ELF-1 (cell line): ENCODE measurements at places on chromosomes 5 and 9.

DNA sequence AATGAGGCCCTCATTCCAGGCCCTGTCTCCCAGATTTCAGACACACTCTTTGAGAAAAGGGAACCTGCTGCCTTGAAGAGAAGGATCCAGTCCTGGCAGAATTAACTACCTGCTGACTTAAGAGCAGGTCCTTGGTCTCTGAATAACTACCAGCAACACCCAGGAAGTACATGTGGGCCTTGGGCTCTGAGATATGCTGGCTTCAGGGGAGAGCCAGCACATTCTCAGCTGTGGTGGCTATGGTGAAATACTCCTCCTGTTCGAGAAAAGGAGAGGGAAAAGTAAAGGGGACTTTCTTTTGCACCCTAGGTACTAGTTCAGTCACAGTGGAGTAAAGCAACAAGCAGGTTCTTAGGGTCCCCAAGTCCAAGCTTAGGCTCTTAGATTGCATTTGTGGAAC is 120.0 kb downstream of the HMHB1 start:
- no peak for DNase-seq

GRCh38 chr5:58286741-58287140 is 173.1 kb downstream of the PLK2 start:
- DNase-seq: no peak

DNA sequence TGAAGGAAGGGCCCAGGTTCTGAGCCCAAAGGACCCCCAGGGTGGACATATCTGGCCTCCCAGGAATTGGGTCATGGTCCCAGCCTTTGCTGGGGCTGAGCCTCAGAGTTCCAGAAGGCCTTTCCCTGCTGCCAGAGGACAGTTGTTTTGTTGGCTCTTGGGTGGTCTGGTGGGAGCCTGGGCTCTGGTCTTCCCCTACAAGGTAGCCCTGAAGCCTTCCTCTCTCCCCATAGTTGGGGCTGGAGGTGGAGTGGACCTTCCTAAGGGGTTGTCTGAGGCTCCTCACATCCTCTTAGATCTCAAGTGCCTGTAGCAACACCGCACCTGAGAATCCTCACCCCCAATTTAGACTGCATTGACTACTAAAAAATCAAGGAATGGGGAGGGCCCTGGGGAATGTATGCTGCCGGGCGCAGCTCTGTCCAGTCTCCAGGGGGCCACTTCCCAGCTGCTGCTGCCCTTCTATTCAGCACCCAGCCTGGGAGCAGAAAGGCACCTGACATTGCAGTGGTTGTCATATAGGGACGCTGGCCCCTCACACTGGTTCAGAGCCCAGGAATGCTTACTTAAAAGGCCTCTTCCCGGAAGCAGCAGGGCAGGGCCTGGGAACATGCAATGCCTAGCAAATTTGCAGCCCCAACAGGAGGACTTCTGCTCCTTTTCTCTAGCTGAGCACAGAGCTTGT is 66.4 kb downstream of the IL31RA start:
- no peak for DNase-seq

GRCh38 chr5:8577792-8578191 is 708.8 kb downstream of the MTRR start:
- no peak for DNase-seq

GRCh38 chr5:35862126-35862525 is 5.4 kb downstream of the IL7R start:
- DNase-seq: no peak

DNA sequence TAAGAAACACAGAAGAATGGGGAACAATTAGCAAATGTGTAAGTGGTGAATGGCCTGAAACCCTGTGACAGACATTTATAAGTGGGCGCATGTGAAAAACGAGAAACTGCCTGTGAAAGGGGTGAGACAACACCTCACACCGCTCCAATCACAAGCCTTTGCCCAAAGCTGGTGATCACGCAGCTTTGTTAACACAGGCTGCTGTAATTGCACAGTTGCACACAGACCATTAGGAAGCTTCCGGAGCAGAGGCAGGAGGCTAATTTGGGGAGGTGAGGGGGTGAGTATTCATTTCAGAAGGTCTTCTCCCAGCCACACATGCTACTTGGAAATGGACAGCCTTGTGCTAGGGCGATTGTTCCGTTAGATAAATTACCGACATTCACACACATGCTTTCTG is 294.0 kb downstream of the MED10 start:
- DNase-seq: no peak

GRCh38 chr9:123419091-123419490 is 63.1 kb downstream of the CRB2 start:
- no peak for DNase-seq

- no peak for DNase-seq
These were observed 185.9 kb upstream of the RASA1 start for GRCh38 chr5:87081511-87082372.

GRCh38 chr9:129333617-129334104 is 155.6 kb upstream of the IER5L start:
- DNase-seq: no peak

- DNase-seq: no peak
These were observed 621 bp downstream of the FYB1 start for GRCh38 chr5:39218482-39219402.

- DNase-seq: no peak
These were observed 192.9 kb upstream of the HMHB1 start for GRCh38 chr5:143619040-143619439.

- no peak for DNase-seq
These were observed 2.5 kb downstream of the LAMC3 start for GRCh38 chr9:131011274-131012022.

DNA sequence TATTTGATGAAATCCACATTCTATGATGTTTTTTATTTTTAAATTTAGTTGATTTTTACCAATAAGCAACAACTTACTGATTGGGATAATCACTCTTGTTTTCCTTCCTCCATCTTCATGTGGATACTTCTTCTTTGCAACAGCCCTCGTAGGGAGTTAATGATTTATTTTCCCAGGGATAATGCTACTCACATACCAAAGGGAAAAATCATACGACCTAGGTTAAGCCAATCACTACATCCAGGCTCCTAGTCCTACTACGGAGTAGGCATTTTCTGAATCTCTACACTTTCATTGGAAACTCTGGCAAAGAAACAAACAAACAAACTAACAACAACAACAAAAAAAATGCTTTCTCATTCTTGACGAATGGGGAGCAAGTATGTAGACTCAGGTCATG is 663.4 kb downstream of the PTPRD start:
- DNase-seq: no peak

DNA sequence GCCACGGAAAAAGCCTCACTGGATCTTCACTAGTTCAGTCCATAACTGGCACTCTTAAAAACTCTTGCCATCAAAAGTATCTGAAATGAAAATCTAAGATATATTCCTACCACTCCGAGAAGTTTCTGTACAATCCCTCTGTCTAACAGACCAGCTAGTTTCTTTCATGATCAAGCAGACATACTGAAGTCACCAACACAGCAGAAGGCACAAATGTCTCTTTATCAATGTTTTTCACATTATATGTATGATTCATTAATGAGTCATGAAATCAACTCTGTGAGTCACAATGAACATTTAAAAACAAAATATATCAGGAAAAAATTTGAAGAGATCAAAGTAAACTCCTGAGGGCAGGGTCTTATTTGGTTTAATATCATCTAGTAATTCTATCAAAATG is 50.8 kb downstream of the F2R start:
- DNase-seq: no peak

- peak; percentile 41 for DNase-seq
These were observed 192.7 kb downstream of the GNA14 start for GRCh38 chr9:77455312-77455927.
